ENCODE measurements at places on chromosomes 12 and 14.

DNA sequence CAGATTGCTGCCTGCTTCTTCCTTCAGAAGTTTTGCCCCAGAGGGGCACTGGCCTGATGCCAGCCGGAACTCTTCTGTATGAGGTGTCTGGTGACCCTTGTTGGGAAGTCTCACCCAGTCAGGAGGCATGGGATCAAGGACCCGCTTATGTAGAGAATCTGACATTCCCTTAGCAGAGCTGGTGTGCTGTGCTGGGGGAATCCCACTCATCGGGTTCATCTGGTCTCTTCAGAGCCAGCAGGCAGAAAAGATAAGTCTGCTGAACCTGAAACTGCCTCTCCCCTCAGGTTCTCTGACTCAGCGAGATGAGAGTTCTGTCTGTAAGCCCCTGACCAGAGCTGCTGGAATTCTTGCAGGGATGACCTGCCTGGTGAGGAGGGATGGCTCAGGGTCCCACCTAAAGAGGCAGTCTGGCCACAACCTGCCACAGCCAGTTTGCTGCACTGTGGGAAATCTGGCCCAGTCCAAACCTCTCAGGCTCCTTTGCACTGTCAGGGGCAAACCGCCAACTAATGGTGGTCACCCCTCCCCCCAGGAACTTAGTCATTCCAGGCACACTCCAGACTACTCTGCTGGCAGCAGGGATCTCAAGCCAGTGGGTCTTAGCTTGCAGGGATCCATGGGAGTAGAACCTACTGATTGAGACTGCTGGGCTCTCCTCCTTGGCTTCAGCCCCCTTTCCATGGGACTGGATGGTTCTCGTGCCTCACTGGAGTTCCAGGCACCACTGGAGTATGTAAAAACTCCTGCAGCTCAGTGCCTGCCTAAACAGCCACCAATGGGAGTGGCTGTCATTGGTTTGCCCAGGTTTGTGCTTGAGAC lies 4.1 kb downstream of the CLEC2D start:
- DNase-seq, result peak; percentile 59

- no peak for DNase-seq
These were observed 4.0 kb downstream of the HOXC8 start for GRCh38 chr12:54012631-54013409.

- no peak for DNase-seq
These were observed 9.4 kb downstream of the SFSWAP start for GRCh38 chr12:131720241-131720640.

DNA sequence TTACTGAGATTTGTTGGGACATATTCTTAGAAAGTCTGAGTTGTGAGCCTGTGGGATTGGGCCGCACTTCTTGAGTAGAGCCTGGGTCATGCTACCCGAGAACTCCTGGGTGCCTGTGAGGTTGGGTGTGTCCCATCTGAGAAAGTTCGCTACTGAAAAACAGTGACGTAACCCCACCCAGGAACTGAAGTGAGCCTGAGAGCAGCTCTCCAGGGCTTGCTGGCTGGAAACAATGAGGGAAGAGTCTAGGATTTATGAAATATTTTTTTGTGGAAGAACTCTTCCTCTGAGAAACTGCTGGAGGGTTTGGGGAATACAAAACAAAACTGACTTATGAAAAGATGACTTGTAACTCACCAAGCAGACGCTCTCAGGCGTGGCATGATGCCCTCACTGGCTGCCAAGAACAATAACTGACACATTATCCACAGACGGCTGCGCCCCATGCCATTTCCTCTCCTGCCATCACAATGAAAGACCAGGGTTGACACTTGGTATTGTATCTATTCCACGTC lies 69.2 kb downstream of the RASSF3 start:
- DNase-seq, result peak; percentile 59

GRCh38 chr12:70372881-70373280 lies 6.8 kb downstream of the KCNMB4 start:
- DNase-seq, result no peak

DNA sequence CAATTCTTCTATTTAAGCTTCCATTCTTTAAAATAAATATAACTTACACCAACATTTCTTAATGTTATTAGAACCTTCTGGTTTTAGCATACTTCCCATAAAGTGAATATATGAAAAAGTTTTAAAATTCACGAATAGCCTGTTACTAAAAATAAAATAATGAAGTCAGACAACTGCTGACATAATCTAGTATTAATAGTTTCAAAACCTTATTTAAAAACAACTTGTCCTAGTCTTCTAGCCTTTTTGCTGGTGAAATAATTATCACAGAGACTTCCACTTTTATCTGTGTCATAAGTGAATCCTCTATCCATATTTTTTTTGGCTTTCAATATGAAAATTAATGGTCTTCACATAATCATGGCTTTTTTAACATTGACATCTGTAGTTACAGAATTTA lies 93.8 kb upstream of the MON2 start:
- DNase-seq, result no peak

GRCh38 chr12:109109746-109110350 lies 6.5 kb upstream of the ACACB start:
- DNase-seq, result no peak

- peak; percentile 72 for DNase-seq
These were observed 8.1 kb downstream of the BCL7A start for GRCh38 chr12:122029620-122030423.

DNA sequence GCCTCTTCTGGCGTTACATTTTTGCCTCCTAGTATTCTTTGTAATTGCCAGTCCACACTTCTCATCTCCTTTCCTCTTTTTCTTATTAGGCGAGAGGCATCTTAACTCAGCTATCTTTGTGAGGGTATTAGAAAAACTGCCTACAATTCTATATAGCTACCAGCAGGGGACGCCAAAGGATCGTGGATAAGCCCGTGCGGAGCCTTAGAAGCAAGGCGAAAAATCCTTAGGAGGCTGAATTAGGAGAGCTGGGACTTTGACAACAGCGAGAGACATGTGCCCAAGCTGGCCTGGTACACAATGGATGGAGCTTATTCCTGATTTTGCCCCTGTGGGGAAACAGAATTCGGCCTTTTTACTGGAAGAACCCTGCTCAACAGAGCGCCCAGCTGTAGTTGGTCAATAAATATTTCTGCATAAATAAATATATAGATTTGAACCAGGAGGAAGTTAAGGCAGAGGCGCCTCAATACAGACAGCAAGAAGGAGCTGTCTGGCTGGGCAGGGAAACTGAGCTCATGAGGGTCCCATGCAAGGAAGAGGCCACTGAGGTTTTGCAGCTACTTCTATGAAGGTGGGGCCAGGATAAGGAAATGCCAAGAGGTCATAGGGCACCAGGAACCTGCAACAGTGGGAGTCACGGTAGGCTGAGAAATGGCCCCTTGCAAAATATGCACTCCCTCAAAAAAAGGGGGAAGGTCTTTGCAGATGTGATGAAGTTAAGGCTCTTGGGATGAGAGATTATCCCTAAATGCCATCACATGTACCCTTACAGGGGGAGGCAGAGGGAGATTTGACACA lies 14.6 kb upstream of the RBM19 start:
- DNase-seq, result peak; percentile 59

DNA sequence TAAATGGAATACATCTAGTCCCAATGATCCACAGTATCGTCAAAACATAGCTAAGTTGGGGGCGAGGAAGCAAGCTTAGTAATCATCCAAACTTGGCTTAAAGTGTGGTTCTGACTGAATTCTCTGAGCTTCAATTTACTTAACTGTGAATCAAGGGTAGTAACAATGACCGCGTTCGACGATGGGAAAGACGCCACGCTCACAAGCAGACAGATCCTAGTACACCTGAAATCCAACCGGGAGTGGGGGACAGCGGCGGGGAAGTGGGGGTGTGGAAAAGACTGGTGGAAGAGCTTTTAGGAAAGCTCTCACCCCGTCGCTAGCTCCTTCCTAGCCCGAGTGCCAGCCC lies 433 bp downstream of the COX16 start:
- peak; percentile 20 for DNase-seq

DNA sequence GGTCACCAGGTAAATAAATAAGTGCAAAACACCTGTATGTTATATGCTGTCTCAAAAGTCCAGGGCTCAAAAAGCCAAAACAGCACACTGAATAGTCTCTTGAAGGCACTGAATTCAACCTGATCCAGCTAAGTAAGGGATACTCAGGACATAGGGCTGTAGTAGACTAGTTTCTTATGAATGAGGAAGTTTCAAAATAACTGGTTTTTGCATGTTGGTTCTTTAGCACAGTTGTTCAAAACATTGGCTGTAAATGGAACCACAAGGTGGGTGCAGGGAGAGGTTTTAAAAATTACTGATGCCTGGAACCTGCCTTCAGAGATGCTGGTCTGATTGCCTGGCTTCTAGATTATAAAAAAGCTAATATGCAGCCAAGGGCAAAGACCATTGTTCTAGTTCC lies 34.1 kb downstream of the NDUFA12 start:
- no peak for DNase-seq

DNA sequence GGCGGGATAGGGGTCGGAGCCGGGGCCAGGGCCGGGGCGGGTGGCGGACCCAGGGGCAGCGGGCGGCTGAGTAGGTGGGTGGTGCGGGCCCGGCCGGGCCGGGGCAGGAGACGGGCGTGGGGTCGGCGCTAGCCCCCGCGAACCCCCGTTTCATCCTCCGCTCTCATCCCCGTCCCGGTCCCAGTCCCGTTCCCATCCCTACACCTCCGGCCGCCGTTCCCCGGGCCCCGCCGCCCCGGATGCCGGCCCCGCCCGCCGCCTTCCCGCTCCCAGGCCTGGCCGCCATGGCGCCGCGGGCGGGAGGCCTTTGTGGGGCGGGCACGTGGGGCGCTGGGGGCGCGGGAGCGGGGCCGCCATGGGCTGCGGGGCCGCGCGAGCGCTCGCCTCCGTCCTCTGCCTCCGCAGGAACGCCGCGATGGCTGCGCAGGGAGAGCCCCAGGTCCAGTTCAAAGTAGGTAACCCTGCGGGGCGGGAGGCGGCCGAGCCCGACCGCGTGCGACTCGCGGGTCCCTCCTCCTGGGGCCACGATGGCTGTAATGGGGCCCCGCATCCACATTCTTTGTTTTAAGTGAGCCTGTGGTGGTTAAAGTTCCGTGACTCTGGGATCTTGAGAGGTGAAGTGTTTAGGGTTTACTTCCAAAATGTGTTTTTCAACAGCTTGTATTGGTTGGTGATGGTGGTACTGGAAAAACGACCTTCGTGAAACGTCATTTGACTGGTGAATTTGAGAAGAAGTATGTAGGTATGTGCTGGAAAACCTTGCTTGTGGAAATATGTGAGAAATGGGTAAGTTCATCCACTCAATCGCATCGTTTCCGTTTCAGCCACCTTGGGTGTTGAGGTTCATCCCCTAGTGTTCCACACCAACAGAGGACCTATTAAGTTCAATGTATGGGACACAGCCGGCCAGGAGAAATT lies 572 bp downstream of the RAN start:
- no peak for DNase-seq

- no peak for DNase-seq
These were observed 83.0 kb downstream of the DENND5B start for GRCh38 chr12:31507966-31508365.

DNA sequence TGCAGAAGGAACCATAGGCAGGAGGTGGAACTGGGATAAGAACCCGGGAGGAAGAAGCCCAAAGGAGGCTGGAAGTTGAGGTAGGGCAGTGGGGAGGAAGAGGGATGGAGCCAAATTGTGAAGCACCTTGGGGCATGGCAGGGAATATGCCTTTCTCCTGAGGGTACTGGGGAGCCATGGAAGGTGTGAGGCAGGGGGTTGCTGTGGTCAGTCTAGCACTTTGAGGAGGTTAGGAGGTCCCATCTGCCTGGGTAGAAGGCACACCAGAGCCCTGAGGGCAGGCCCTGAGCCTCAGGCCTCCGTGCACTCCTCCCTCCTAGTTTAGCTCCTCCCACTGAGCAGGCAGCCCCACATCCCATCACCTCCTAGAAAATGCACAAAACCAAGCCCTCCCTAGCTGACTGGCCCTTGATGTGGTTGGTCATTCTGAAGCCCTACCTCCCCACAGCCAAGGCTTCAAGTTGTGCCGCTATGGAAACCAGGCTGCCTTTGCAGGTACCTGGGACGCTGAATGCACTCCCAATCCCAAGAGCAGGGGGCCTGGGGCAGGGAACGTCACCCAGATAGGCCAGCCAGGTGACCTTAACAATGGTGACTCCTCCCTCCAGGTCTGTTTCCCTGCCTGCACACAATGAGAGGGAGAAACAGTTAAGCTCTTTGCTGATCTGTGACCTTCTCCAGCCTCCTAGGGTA lies 15.1 kb downstream of the PHETA1 start:
- no peak for DNase-seq

GRCh38 chr12:108565976-108566375 lies 3.6 kb downstream of the ISCU start:
- DNase-seq, result no peak

- DNase-seq, result no peak
These were observed 39.8 kb upstream of the KCNJ8 start for GRCh38 chr12:21814327-21814726.

DNA sequence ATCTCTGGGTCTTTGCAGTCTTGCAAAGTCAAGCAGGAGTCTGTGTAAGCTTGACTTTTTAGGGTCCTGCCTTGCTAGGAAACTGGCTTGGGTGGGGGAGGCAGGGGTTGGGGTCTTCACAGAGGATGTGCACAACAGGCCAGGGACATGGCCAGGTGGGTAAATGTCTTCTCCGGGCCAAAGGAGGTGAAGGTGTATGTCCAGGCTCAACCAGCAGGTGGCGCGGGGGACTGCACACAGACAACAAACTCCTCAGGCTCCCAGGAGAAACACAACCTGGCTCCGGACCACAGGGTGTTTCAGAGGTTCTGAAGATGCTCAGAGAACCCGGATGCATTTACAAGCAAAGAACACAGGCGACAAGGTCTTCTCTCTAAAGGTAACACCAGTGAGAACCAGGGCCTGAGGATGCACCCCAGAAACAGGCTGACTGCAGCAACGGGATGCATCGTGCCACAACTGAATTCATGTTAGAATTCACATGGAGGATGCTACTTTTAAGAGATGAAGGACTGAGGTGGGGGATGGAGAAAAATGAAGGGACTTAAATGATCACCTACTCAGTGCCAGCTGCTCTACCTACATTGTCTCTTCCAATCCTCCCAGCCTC lies 56.0 kb downstream of the PLEKHG3 start:
- DNase-seq, result peak; percentile 92

DNA sequence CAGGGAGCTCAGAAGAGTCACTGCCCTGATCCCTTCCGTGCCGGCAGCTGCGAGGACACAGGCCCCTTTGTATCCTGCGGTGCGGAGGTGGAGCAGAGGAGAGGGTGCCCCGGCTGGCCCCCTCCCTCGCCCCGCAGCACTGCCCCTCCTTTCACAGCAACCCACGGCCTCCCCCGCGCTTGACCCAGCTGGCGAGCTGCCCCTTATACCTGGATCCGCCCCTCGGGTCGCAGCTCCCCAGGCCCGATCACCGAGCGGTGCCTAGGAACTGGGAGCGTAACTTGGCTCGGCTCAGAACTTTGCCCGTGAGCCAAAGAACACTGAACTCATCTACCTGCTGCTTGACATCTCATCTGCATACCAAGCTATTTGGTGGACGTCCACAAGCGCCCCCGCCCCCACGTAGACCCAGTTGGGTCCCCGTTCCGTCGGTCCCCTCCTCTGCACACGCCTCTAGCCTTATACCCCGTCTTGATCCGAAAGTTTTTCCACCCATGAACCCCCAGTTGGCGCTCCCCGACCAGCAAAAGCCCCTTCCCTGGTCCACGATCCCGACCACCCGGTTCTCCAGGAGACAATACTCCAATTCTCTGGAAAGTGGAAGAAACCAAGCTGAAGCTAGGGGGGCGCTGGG lies 697 bp upstream of the DNAJC14 start:
- peak; percentile 67 for DNase-seq

- no peak for DNase-seq
These were observed 165.5 kb downstream of the PTPN11 start for GRCh38 chr12:112584266-112584722.

- no peak for DNase-seq
These were observed 161.7 kb upstream of the HMGA2 start for GRCh38 chr12:65662590-65662989.

All from HTR-8/SVneo (cell line).